ENCODE measurements at places on chromosomes 4 and X.

GRCh38 chrX:111008126-111008525 is 87.9 kb upstream of the PAK3 start:
- DNase-seq: no peak

DNA sequence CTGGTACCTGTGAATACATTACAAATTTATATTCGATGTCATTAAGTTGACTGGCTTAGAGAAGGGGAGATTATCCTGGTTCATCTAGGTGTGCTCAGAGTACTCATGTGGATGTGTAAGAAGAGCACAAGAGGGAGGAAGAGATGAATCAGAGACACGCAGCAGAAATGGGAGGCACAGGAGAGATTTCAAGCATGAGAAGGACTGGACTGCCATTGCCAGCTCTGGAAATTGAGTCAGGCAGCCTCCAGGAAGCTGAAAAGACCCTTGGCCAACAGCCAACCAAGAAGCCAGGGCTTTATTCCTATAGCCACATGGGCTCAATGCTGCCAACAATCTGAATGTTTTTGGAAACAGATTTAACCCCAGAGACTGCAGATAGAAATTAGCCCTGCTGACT is 1390.0 kb downstream of the STIM2 start:
- DNase-seq: no peak

DNA sequence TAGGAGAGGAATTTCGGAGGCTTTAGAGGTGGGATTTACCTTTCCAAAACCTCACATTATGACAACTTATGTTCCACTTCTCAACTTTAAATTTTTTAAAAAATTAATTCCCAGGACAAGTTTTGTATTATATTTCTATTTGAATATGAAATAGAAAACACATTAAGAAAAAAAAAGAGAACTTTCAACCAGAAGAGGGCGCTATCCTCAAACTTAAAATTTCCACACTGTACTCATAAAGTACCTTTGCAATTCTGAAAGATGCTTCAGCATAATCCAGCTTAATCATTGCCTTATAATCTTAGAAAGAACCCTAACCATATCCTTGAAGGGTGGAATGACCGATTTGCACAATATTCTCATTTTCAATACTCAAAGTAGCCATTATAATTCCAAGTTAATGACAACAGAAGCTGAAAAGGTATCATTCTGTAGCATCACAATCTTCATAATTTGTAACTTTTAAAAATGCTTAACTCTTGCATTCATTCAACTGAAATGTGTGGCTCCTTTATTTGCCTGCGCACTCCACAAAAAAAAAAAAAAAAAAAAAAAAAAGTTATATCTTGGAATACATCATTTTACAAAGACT is 158.0 kb downstream of the KCNIP4 start:
- DNase-seq: no peak

- DNase-seq: no peak
Measured at GRCh38 chrX:11733614-11734013, 24.4 kb upstream of the MSL3 start.

- DNase-seq: no peak
Measured at GRCh38 chr4:23365086-23365485, 524.8 kb downstream of the PPARGC1A start.

DNA sequence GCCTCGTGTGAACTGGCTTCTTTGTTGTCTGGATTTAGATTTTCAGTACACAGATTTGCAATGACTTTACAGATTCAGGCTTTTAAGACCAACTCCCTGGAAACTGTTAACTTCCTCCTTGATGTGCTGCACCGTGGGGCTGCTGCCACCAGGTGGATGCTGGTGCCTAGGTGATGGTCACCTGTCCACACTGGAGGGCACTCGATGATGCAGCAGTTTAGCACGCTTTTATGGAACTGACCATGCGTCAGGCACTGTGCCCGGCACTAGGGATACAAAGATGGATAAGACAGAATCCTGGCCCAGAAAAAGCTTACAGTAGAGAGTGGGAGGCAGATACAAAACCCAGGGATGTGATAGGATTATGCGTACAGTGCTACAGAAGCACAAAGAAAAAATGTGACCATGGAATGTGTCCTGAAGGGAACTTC is 180.7 kb downstream of the CEP135 start:
- no peak for DNase-seq

GRCh38 chr4:39062770-39063097 is 702 bp downstream of the KLHL5 start:
- DNase-seq: no peak

- no peak for DNase-seq
Measured at GRCh38 chr4:54659749-54660535, 2.2 kb downstream of the KIT start.

DNA sequence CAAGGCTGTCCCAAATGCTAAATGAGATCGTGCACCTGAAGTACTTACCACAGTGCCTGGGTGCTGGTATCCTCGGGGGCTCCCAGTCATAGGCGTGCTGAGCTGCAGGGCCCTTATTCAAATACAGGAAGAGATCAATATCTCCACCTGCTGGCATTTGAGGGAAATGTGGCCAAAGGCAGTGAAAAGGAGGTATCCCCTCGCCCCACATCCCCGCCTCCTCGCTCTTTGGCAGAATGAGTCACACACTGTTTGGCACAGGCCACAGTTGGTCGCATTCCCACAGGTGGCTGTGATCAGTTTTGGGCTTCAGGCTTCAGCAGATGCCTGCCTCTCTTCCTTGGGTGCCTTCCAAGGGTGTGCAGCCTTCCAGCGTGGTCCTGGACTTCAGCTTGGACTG is 28.4 kb downstream of the ZNF185 start:
- DNase-seq: no peak

GRCh38 chr4:187073820-187074219 is 350.2 kb upstream of the FAT1 start:
- DNase-seq: no peak

GRCh38 chr4:73589887-73590801 is 30.1 kb downstream of the RASSF6 start:
- DNase-seq: no peak

DNA sequence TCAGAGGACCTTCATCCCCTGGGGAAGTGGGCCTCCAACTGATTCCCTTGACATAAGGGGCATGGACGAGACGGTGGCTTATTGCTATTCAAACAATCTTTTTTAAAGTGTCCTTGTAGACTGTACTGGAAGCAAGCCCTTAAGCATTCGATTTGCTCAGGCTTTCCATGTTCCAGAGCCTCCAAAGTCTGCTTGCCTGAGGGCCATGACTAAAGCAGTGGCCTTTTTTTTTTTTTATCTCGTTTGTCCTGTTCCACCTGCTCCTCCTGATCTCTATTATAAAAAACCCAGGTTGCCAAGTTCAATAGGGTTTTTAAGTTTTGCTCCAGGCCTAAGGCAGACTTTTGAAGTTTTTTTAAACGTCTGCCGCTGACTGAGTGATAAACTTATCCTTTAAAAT is 103.7 kb upstream of the AADAT start:
- DNase-seq: no peak

- DNase-seq: no peak
Measured at GRCh38 chrX:10566716-10567097, 53.7 kb downstream of the MID1 start.

DNA sequence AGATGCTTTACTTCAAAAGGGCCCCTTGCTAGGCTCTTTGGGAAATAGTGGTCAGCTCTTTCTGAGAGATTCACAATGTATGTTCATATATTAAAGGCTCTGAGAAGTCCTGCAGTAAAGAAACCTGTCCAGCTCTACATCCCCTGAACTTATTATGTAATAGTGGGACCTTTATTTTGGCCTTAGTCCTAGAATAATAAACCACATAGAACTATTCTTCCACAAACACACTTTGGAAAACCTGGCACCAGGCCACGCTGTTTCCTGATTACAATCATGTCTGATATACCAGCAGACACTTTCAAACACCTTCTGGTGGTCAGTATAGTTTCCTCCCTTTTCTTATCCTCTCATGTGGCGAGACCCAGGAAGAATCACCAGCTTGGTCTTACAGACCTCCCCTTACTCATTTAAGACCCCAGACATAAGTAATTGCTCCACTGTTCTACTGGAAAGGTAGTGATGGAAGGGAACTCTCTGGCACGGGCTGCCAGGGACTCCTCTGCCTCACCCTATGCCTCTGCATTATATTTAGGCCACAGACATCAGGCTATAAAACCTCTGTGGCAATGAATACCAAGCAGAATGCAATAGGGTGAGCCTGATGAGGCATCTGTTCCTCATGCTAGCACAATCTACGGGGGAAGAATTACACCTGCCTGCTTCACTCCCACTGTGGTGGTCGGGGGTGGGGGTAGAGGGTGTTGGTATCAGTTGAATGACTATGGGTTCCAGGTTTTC is 5.7 kb upstream of the PPEF1 start:
- no peak for DNase-seq

- no peak for DNase-seq
Measured at GRCh38 chr4:87931932-87932331, 43.6 kb upstream of the SPP1 start.

- no peak for DNase-seq
Measured at GRCh38 chr4:105181259-105181658, 34.6 kb downstream of the TET2 start.

- DNase-seq: no peak
Measured at GRCh38 chr4:110132816-110133719, 65.3 kb downstream of the ELOVL6 start.

DNA sequence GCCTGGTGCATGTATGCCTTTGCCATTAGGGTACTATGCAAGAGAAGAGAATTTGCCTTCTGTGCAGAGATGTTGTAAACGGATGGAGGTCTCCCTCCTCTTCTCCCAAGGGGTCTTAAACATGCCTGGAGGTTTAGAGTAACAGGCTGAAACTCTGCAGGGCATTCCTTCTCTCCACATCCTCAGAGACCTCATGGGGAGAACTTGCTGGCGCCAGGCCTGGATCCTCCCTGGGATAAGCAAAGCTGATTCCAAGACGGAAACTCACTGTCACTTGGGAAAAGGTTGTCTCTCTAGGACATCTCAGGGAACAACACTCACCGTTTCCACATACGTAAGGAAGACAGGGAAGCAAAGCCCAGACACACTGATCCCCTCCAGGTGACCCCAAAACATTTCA is 76.9 kb upstream of the GPM6B start:
- DNase-seq: no peak

DNA sequence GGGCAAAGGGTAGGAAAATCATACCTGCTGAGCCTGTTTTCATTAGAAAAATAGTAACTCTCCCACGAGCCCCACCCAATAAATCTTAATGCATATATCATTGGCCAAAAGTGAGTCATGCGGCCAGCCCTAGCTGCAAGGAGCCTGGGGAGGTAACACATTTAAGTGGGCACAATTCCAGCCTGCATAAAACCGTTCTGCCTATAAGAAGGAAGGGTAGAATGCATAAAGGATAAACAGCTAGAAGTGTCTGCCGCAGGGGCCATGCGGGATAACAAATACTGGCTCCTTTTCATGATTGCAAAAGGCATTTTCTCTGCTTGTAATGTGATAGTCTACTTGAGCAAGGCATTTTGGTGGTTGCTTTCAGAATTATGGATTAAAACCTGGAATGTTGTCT is 37.1 kb downstream of the EFHC2 start:
- no peak for DNase-seq

DNA sequence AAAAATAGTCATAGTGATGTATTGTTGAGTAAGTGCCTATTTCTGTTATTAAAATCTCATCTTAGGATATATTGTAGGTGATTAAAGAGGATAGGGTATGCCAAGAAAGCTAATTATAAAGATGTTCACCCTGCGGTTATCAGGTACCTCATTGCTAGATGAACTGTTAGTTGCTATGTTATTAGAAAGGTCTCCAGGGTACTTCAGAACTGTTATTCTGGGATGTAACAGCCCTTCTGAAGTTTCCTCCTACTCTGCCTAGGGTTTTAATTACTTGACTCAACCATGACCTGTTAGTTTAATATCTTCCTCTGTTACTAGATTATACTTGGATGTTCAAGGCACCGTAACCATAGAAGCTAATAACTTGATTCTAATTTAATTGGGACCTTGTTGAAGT is 15.4 kb downstream of the TMPRSS11E start:
- no peak for DNase-seq

- DNase-seq: no peak
Measured at GRCh38 chrX:259692-260355, 21.4 kb upstream of the PLCXD1 start.

GRCh38 chr4:26227601-26228229 is 93.1 kb upstream of the RBPJ start:
- no peak for DNase-seq

DNA sequence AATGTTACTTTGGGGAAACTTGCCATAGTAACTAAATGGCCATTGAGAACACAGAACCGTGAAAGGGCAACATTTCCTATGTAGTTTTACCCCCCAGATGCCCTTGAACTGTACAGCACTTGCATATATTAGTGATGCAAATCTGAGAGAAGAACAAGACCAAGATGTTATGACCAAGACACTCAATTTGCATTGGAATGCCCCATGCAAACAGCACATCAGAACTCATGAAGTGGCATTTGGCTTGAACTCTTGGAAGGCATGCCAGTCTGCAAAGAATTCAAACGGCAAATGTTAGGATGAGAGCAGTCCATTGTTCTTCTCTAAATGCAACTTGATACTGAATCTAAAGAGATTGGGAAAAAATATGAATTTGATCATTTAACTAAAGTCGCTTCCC is 139.4 kb upstream of the CXorf66 start:
- no peak for DNase-seq

DNA sequence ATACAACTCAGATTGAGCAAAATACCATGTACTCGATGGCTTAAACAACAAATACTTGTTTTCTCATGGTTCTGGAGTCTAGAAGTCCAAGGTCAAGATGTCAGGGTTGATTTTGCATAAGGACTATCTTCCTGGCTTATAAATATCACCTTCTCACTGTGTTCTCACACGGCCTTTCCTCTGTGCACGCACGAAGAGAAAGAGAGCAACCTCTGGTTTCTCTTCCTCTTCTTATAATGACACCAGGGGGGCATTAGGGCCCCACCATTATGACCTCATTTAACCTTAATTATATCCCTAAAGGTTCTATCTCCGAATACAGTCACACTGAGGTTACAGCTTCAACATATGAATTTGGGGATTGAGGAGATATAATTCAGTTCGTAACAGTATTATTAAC is 504.0 kb downstream of the MAGEE1 start:
- no peak for DNase-seq

GRCh38 chrX:14051416-14051815 is 21.7 kb upstream of the GEMIN8 start:
- DNase-seq: no peak

DNA sequence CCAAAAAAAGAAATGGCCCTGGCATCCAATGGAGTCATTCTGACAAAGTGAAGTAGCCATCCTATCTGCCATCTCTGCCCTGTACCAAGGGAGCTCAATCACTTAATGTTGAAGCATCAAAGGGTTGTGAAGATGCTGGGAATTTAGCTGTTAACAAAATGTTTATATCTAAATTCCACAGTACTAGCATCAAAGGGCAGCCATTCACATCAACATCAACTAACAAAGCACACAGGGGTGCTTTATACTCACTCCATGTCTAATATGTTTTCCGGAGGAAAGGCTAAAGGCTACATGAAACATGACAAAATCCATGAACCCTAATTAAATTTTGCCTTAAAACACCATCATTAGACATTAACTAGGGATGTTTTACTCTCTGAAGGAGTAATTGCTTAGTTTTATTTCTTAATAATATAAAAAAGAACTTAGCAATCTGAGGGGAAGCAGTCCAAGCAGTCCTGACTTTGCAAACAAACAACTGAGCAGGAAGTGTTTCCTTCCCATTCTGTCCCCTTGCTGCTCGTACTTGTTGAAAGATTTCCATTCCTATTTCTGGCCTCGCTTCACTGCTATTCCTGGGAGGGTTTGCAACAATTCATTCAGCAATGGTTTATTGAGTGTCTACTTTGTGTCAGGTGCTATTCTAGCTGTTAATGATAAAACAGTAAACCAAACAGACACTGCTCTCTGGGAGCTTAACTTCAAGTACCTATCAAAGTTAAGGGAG is 208.6 kb upstream of the SLC7A11 start:
- DNase-seq: no peak

- DNase-seq: no peak
Measured at GRCh38 chr4:182494103-182494502, 250.9 kb downstream of the TENM3 start.

Data from esophagus squamous epithelium (tissue), 5 donors.